Hematopoietic multipotent progenitor cell treated with erythropoietin and hydrocortisone succinate and interleukin-3 and kit ligand, for 6 days (in vitro differentiated cells): ENCODE measurements at places on chromosomes 12 and 14.

DNA sequence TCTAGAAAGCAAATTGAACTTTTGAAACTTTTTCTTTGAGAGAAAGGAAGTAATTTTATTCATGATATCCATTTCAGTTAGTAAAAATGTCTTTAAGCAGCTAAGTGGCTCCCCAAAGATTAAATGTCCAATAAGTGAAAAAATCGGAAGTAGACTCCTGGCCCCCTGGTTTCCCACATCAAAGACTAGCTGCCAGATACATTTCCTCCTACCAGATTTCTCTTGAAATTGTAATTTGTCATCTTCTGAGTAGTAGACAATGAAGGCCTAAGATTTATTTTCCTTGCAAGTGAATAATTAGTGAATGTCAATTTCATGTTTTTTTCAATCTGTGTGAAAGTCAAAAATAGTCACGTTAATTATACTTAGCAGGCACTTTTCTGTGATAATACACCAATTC lies 321.9 kb downstream of the SYT1 start:
- no peak for DNase-seq

DNA sequence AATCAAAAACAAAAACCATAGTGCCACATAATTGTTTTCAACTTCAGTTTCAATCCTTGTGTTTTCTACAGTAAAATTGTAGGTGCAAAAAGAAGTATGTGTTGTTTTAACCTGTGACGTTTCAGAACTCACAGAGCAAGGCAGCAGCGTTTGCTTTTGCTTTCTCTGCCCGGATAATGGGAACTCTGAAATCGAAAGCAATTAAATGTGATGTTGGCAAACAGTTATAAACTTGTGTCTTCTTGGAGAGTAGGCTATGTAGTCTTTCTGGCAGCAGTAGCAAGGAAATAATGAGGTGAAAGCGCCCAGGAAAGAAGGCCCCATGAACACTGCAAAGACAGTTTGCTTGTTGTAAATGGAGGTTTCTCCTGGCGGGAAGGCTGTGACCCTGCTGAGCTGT lies 39.1 kb downstream of the FNTB start:
- no peak for DNase-seq

- DNase-seq = no peak
Observed at GRCh38 chr12:77847060-77847541, 16.4 kb downstream of the NAV3 start.

DNA sequence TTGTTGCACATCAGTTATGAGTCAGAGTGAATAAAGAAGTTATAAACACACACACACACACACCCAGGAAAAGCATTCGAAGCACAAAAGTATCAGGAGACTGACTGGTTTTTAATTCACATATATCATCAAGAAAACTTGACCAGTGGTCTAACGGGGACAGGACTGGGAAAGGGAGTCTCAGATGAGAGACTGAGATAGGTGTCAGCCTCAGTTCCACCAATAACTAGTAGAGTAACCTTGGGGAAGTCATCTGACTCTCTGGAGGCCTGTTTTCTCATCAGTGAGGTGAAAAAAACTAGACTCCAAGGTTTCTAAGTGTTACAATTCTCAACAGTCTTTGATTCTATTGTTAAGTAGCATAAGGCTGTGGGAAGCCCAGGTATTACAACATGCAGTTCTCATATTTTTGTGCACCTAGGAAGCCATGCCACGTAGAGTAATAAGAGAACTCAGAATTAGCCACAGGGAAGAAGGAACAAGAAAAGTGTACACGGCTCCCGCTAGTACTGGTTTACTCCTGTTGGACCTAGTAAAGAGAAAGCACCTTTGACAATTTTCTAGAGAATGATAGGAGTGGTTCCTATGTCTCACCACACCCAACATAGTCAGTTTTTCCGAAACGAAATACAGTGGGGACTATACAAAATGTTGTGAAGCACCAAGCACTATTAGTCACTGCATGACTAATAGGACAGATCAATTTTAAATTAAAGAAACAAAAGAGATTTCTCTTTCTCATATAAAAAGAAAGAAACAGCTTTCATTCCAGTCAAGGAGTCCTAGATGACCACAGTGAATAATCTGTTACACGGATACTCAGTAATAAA lies 5.0 kb downstream of the PPTC7 start:
- peak; percentile 65 for DNase-seq

DNA sequence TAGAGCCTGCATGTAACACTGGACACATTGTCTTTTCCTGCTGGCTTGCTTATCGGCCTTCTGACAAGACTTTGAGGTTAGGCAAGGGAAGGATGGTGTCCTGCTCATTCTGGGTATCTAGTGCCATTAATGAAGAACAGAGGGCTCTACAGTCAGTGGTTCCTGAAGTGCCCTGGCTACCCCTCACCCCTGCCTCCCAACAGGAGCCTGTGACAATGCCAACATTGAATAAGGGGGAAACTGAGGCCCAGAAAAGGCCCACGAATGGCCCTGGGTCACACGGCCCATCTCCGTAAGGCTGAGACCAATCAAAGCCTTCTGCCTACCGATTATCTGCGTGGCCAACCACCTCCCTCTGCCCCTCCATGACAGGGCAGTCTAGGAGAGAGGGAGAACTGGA lies 2.1 kb downstream of the IFI27L2 start:
- DNase-seq = no peak

- DNase-seq = peak; percentile 37
Observed at GRCh38 chr12:132475304-132476037, 14.5 kb upstream of the FBRSL1 start.

DNA sequence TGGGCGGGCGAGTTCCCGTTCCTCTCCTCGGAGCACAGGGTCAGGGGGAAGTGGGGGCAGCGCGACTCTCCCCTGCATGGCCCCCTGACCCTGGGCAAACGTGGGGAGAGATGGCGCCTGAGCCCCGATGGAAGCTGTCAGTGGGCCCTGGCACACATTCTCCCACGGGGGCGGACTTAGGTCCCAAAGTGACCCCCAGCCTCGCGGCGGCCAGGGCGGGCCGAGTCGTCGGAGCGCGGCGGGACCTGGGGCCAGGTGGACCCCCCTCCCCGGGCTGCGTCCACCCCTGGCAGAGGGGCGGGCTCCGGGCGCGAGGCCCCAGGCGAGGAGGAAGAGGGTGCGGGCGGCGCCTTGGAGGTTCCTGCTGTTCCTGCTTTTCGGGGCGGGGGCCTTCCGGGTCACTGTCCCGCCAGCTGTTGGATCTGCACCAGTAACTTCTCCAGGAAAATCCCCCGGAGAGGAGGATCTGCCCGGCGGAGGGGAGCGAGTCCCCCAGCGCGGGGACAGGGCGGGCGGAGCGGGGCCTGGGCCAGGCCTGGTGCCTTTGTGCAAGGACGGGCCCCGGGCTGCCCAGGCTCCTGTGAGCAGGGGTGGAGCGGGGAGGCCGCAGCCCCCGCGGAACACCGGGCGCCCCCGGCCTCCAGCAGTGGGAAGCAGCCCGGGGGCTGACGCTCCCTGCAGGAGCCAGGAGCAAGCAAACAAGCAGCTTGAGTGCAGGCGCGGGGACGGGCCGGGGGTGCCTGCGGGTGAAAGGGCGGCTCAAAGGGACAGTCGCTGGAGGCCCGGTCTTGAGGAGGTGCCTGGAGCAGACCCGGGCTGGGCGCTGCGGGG lies 15.3 kb downstream of the TNFAIP2 start:
- DNase-seq = no peak

DNA sequence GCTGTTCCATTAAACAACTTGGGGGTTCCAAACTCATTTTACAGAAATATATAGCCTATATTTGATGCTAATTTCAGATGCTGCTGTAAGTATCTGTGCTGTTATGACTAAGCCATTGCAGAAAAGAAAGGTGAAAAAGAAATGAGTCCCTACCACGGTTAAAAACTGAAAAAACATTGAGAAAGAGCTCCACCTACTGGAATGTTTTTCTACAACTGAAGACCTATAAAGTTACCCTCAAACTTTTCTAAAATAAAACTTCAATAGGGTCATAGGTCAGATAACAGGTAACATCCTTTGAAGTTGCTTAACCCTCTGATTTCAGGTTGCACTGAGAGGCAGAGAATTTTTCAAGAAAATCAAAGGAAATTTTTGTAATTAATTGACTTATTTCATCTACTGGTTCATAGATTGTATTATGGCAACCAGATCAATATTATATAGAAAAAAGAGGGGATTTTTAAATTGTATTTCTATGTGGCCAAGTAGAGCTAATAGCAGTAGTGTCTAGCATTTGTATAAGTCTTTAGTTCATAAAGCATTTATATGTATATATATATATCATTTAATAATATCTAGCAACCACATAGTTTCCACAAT lies 279.9 kb downstream of the RPS29 start:
- DNase-seq = peak; percentile 51

DNA sequence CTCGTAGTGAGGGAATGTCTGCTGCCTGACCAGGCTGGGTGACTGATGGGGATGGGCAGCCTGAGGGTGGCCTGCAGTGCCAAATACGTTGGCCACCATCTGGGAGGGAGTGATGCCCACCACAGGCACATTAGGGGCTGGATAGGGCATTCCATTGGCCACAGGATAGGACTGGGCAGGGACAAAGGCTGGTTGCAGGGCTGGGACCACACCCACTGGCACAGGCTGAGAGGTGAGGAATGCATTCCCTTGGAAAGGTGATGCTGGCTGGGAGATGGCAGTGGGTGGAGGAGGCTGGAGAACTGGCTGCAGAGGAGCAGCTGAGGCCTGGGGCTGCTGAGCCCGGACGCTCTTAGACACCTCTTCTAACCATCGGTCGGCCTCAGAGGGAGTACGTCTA lies 39.5 kb downstream of the PAPLN start:
- DNase-seq = no peak
